Stimulated activated CD8-positive, alpha-beta memory T cell treated with anti-CD3 and anti-CD28 coated beads, Interleukin-7, amount 100 ng/mL, for 1 hour (primary cell): ENCODE measurements at places on chromosomes 11 and 22.
A peak's percentile ranks its signal among the peaks of the same experiment; 100 is the strongest.

DNA sequence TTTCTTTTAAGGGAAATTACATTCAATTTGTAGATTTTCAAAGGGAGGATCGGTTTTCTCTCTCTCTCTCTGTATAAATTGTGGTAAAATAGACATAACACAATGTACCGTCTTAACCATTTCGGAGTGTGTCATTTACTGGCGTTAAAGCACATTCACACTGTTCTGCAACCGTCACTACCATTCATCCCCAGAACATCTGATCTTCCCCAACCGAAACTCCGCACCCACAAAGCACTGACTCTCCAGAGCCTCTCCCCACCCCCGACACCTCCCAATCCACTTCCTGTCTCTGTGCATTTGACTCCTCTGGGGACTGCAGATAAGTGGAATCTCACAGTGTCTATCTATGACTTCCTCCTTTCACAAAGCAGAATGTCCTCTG lies 15.9 kb upstream of the GRAMD4 start:
- DNase-seq = no peak

- no peak for DNase-seq
Measured at GRCh38 chr11:12376259-12377081, 901 bp upstream of the PARVA start.

GRCh38 chr11:33588056-33588455 lies 112.6 kb downstream of the C11orf91 start:
- no peak for DNase-seq

- DNase-seq = no peak
Measured at GRCh38 chr11:94675239-94675638, 92.9 kb upstream of the AMOTL1 start.

DNA sequence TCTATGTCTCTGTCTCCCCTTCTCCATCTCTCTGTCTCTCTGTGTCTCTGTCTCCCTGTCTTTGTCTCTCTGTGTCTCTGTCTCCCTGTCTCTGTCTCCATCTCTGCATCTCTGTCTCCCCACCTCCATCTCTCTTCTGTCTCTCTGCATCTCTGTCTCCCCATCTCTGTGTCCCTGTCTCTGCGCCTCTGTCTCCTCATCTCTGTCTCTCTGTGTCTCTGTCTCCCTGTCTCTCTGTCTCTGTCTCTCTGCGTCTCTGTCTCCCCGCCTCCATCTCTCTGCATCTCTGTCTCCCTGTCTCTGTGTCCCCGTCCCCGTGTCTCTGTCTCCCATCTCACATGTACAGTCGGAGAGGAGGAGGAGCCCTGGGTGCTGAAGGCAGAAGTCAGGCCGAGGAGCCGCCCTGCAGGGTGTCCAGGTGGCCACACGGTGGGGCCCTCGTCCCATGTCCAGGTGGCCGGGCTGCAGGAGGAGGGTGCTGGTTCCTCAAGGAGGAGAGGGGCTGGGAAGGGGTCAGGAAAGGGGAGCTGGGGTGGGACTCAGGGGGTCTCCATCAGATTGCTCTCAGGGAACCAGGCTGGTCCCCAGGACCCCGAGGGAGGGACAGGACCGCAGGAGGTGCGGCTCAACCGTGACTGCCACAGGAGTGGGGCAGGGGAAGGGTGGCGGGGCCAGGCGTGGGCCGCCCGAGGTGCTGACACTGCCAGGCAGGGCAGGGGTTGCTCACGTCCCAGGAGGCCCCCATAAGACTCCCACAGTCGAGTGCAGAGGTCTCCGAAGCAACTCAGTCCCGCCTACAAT lies 25.6 kb upstream of the TH start:
- DNase-seq = peak; percentile 34

GRCh38 chr11:102254047-102254446 lies 63.2 kb upstream of the BIRC3 start:
- no peak for DNase-seq

DNA sequence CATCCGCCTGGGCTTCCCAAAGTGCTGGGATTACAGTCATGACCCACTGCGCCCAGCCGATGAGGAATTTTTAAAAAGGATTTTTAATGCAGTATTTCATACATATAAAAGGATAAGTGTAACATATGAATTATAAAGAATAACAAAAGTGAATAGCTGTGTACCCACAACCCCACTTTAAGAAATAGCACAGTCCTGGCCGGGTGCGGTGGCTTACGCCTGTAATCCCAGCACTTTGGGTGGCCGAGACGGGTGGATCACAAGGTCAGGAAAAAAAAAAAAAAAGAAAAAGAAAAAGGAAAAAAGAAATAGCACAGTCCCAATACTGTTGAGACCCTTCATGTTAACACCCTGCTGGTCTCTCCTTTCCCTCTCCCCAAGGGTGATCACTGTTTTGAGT lies 54.3 kb upstream of the CABP7 start:
- DNase-seq = no peak

GRCh38 chr11:82988936-82989627 lies 82.6 kb downstream of the RAB30 start:
- no peak for DNase-seq

- DNase-seq = no peak
Measured at GRCh38 chr11:19656140-19656541, 56.5 kb upstream of the NAV2 start.

DNA sequence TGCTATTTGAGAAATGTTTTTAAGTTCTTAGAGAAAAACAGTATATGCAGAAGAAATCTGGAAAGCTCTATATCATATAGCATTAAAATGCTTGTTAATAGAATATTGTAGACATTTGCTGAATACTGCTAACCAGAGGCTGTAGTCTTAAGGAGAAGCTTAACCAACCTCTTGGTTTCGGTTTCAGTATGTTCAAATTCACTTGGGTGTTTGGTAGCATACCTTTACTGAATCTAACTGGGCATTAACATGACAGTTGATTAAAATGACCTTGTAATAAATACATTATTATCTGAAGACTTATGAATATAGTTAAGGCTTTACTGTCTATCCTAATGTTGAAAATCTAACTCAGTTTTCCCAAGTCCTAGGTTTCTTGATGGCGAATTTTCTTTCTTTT lies 5.4 kb downstream of the PCF11 start:
- DNase-seq = no peak

DNA sequence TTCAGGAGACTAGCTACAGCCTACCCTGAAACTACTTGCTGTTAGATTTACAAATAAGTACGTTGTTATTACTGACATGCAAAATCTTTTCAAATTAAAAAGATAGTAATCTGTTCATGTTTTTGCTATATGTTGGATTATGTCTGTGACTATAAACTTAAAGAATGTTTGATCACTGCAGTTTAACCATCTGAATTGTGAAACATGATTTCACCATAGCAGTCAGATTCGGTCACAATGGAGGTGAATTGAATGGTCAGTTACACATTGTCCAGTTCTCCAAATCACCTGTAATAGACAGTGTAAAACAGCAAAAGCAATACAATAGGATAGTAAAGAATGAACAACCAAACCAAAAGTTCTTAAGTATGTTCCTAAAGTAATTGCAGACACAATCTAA lies 43.3 kb downstream of the CCDC83 start:
- no peak for DNase-seq
